ENCODE measurements at places on chromosomes 12 and 14.

- DNase-seq = no peak
These were observed 999 bp upstream of the DCAF4 start for GRCh38 chr14:72925171-72925759.

GRCh38 chr14:68910540-68910939 is 68.6 kb downstream of the ACTN1 start:
- DNase-seq = no peak

DNA sequence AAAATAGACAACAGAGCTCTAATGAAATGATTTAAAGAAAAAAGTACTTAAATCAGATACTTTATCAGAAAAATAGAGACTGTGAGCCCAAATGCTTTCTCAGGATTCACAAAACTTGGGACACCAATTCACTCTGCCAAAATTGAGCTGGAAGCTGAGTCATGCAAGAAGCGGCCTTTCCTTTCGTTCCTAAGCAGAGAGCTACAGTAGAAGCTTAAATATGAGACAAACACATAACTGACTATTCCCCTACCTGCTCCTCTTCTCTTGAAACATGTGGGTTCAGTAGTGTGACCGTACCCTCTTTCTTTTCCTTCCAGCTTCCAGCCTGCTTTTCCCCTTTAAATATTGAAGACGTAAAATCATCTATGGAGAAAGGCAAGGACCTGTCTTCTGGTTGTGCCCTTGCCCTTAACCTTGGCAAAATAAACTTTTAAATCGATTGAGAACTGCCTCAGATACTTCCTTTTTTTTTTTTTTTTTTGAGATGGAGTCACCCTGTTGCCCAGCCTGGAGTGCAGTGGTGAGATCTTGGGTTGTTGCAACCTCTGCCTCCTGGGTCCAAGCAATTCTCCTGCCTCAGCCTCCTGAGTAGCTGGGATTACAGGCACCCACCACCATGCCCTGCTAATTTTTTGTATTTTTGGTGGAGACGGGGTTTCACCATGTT is 4.4 kb upstream of the SDS start:
- no peak for DNase-seq

DNA sequence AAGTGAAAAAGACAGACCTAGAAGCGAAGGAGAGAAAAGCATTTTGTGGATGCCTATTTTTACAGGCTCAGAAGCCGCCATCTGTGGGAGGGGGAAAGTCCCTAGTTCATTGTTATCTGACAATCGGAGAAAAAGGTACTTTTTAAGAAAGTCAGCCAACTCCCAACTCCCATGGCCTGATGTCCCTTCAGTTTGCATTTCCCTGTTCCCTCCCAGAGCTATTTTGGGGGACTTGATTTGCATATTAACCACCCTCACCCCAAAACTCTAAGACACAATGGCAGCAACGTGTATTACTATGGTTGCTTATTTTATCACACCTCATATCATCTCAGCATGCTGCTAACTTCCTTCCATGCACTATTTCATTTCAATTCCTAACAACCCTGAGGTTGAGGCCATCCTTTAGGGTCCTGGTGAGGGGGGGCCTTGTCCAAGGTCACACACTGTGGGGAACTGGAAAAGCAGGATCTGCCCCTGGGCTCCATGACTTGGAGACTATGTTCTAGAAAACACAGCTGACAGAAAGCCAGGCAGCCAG is 18.7 kb downstream of the HVCN1 start:
- DNase-seq = no peak

DNA sequence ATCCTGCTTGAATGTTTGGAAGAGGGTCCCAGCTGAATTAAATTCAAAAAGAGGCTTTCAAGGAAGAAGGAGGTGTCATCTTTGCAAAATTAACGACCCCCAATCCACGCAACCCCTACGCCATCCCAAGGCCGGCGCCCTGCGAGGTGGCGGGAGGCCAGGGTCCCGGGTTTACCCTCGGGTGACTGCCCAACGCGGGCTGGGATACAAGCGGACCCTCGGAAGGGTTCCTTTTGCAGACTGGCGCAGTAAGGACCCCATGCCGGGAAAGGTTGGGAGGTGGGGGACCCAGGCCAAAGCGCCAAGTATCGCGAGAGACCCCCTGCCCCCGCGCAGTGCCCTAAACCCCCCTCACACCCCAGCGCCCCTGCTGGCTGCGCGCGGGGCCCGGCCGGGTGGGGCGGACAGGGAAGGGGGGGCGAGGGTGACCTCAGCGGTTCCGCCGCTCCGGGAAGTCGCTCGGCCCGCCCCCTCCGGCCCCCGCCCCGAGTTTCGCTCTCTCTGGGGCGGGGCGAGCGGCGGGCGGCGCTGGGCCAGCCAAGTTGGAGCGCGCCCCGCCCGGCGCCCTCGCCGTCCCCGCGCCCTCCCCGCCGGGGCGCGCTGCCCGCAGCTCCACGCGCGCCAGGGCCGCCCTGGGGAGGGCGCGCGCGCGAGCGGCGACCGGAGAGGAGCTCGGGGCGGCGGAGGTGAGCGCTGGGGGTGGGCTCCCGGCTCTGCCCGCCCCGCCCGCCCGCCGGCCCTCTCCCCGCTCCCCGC is 708 bp upstream of the ZBTB42 start:
- DNase-seq = peak; percentile 66

GRCh38 chr14:36511981-36512584 is 7.9 kb downstream of the NKX2-1 start:
- DNase-seq = no peak

DNA sequence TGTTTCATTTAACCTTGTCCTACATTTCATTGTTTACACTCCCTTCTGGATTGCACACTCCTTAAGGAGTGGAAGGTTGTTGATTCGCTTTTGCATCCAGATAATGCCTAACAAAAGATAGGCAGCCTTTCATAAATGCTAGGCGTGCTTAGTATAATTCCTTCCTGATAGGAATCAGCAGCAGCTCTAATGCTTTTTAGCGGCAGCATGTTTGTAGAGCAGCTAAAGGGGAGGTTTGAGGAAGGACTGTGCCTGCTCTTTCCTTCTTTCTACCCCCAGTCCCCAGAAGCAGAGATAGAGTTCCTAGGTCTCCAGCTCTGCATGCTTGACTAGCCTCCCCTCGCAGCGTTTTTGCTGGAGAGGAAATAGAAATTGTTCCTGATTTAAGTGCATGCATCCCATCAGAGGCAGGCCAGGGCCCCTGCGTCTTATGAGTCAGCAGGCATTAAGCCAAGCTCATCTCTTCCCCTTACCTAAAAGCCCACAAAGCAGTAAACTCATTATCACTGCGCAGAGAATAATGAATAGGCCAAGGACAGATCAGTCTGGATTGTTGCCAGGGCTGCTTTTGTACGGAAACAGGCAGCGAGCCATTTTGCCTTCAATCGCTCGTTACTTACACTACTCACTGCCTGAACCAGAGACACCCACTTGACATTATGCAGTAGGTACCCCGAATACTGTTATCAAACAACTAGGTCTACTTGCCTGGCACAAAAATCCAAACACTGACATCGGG is 14.0 kb upstream of the TBPL2 start:
- DNase-seq = peak; percentile 77

- DNase-seq = no peak
These were observed 234.0 kb upstream of the HMGA2 start for GRCh38 chr12:65590318-65590717.

GRCh38 chr12:57621497-57622292 is 10.5 kb downstream of the ARHGEF25 start:
- DNase-seq = no peak

DNA sequence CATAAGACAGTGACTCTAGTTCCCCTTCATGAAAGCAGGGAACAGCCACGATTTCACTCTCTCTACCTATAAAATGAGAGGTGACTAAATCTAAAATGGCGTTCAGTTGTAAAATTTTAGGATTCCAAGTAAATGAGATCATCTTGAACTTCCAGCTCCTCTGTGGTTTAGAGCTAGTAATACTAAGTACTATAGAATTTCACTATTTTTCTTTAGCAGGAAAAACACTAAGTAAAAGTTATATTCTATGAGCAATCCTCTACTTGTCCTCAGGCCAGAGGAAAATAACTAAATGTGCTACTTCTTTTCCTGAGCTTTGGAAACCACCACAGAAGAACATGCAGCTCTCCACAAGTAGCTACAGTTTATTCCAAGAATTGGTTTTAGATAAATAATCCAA is 55.6 kb downstream of the NIN start:
- peak; percentile 85 for DNase-seq

- DNase-seq = peak; percentile 71
These were observed at the start of gene BMP4 for GRCh38 chr14:53956427-53957201. BMP4 (minus strand) TSS chr14:53956825; CDS start chr14:53952222, 4,603 bp downstream.

- DNase-seq = no peak
These were observed 30.3 kb downstream of the PPP2R5E start for GRCh38 chr14:63512861-63513260.

GRCh38 chr12:111775205-111776193 is 8.8 kb downstream of the ALDH2 start:
- no peak for DNase-seq

DNA sequence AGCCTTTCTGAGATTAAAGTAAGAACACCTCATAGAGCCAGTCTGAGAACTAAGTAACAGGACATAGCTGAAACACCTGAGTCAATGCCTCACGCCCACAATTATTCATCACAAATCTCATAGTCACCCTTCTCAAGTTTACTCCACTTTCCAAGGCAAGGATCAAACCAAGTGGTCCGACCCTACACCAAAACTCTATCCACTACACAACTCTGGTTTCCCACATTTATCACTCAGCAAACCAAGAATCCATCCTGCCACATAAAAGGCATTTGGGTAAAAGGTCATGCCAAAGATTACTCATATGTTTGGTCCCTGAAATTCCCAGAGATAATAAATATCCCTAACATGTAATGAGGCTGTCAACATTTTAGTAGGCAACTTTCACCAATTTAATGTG is 144.1 kb downstream of the RPAP3 start:
- no peak for DNase-seq

DNA sequence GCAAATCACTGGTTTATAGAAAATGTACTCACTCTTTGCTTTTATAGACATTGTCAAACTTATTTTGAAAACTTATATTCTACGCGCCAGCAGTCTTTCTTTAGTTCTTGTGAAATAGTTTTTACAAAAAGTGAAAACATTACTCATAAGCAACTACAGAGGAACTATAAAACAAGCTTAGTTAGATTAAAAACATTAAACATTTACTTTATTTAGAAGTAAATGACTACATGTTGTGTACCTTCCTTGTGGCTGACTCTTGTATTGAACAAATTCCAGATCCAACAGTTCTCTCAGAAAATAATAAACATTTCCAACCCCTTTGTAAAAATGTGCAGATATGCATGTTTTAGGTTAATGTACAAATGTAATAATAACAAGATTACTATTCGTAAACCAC is 198.5 kb downstream of the SOX5 start:
- DNase-seq = no peak

- DNase-seq = no peak
These were observed 48.2 kb upstream of the DAAM1 start for GRCh38 chr14:59140106-59140843.

DNA sequence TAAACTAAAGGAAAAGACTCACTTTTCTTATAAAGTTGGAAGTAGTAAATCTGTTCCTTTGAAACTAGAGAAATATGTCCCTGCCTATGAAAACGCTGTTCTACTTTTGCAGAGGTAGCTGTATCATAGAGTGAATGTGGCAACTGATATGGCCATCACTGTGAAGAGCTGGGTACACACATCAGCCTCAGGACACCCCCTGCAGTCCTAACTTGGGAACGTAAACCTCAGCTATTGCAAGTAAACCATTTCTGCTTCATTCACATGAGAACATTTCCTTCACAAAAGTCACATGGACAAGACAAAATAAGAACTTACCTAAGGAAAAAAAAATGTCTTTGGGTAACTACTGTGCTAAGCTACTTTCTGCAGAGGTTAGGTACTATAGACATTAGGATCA is 233.3 kb upstream of the PPFIA2 start:
- DNase-seq = no peak

GRCh38 chr14:66563731-66564130 is 55.8 kb downstream of the GPHN start:
- DNase-seq = no peak

GRCh38 chr14:95104911-95105310 is 52.4 kb downstream of the DICER1 start:
- DNase-seq = no peak

- peak; percentile 57 for DNase-seq
These were observed 159.8 kb upstream of the DAAM1 start for GRCh38 chr14:59028476-59029202.

GRCh38 chr14:74389980-74390379 is 36.0 kb downstream of the SYNDIG1L start:
- no peak for DNase-seq

DNA sequence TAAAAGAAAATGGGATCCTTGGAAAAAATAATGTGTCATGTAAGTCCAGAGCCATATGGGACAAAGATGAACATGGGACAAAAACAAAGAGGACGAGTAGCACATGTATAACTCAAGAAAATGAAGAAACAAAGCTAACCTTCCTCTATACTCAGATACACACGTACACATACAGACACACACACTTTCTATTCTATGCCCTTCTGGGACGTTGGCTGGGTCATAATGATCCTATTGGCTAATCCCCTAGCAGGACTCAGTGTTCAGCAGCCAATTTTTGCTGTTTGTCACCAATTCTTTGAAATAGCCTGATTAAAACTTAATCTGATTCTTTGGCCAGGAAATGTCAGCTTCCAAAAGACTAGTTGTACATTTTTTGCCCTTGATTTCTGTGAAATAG is 189.4 kb upstream of the FOXG1 start:
- DNase-seq = no peak

GRCh38 chr12:130016194-130016593 is 112.4 kb upstream of the TMEM132D start:
- DNase-seq = no peak

- DNase-seq = peak; percentile 48
These were observed 7.8 kb upstream of the DTX1 start for GRCh38 chr12:113048716-113049127.

GRCh38 chr12:98465950-98466602 is 49.3 kb upstream of the TMPO start:
- DNase-seq = no peak

- no peak for DNase-seq
These were observed 61.0 kb downstream of the CPM start for GRCh38 chr12:68871921-68872320.

- DNase-seq = no peak
These were observed 5.6 kb downstream of the LRP1 start for GRCh38 chr12:57133916-57134315.

GRCh38 chr12:6784296-6784695 is 5.0 kb upstream of the CD4 start:
- DNase-seq = no peak

- DNase-seq = no peak
These were observed 26.8 kb downstream of the CKB start for GRCh38 chr14:103495854-103496253.

GRCh38 chr12:3888659-3889058 is 15.5 kb upstream of the PARP11 start:
- no peak for DNase-seq

- DNase-seq = no peak
These were observed 1077.6 kb downstream of the GALC start for GRCh38 chr14:86915406-86915805.

DNA sequence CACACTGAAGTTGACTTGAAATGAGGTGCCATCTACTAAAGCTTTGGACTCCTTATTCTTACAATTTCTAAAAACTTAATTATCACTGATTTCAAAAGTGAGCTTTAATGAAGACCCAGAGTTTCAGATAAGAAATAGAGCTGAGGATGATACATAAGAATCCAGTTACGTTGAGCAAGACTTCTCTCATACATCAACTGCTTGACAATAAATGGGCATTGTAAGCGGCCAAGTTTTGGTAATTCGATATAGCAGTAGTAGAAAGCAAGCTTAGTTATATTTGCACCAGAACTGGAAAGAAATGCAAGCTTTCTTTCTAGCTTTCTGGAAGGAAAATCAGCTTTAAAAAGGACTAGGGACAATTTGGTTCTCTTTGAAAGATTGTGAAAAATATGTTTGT is 1359.6 kb downstream of the FSCB start:
- DNase-seq = no peak

All from PC-9 (cell line).